Central memory CD4-positive, alpha-beta T cell (primary cell): ENCODE measurements at places on chromosomes 5 and 9.

DNA sequence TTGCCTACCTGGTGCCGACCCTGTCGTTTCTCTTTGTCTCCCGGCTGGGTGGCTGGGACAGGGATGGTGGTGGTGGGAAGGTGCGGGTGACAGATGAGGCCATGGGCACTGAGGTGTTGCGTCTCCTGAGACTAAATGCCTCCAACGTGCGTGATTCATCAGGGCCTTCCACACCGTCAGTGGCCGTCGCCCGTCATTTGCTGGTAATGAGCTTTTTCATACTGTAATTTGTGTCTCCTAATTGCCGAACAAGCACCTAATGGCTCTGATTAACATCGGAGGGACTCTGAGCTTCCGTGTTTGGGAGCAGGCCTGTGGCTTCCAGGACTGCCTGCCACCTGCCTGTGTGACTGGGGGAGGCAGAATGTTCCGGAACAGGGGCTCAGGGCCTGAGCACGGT, 35.2 kb downstream of the RXRA start:
- DNase-seq = no peak

- no peak for DNase-seq
Observed at GRCh38 chr9:117464941-117465616, 50.2 kb upstream of the ASTN2 start.

- DNase-seq = no peak
Observed at GRCh38 chr5:66859526-66859925, 263.3 kb downstream of the MAST4 start.

DNA sequence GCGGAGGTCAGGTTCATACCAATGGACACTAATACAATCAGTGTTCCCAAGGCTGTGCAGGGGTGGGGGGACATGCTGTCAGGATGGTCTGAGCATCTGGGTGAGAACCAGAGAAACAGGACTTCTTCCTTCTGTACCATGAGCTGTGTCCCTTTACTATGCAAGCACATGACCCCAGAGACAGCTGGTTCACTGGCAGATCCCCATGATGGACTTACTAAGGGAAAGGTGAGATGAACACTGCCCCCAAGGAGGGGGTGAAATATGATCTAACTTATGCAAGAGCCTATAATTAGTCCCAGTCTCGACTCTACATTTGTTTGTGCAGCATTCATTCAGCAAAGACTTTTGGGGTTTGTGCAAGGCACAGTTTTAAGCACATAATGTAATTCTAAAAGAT, 91.4 kb downstream of the LIFR start:
- no peak for DNase-seq

- DNase-seq = no peak
Observed at GRCh38 chr5:16418471-16418922, 47.1 kb downstream of the ZNF622 start.
